ENCODE measurements at places on chromosomes 16 and 17.

- DNase-seq: no peak
These were observed 13.6 kb downstream of the FTO start for GRCh38 chr16:53717577-53717976.

- DNase-seq: no peak
These were observed 267.9 kb downstream of the CPPED1 start for GRCh38 chr16:12535535-12536411.

- DNase-seq: no peak
These were observed 28.8 kb downstream of the IGFBP4 start for GRCh38 chr17:40471846-40472732.

DNA sequence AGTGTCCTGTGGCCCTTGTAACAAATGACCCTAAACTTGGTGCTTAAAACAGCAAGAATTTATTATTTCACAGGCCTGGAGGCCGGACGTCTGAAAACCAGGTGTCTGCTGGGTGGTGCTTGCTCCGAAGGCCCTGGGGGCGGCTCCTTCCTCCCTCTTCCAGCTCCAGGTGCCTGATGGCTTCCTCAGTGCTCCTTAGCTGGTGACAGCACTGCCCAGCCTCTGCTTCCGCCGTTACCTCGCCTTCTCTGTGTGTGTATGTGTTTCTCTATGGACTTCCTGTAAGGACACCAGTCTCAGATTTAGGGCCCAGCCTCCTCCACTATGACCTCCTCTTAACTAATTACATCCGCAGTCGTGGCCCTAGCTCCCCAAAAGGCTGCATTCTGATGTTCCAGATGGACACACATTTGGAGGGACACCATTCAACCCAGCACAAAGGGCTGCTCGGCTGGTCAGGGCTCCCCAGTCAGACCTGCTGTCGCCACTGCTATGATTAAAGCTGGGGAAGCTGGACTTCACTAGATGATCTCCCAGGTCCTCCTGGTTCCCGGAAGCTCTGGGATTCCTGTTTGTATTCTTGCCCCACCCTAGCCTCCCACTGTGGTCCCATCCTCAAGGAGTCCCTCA is 172.8 kb downstream of the IRF8 start:
- DNase-seq: no peak

- DNase-seq: no peak
These were observed 11.2 kb upstream of the DNAH17 start for GRCh38 chr17:78588258-78589030.

- DNase-seq: no peak
These were observed 317.0 kb downstream of the MAF start for GRCh38 chr16:79283578-79283977.

DNA sequence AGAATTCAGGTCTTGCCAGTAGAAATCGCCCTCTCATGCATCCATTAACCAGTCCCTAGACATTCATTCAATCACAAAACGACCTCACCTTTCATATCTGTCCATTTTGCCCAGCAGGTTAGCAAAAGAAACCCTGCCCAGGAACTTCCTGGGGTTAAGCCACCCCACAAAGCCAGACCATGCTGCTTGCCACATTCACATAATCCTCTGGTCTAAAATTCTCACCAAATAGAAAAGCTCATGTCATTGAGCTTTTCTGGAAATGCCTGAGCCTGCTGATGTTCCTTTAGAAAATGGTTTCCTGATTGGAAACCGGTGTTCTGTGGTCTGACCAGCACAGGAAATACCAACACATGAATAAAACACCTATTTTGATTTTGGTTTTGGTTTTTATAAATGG is 21.6 kb upstream of the DYNLRB2 start:
- DNase-seq: no peak

GRCh38 chr17:44187131-44187899 is 543 bp downstream of the TMUB2 start:
- DNase-seq: no peak

GRCh38 chr16:49700251-49701064 is 155.5 kb downstream of the ZNF423 start:
- no peak for DNase-seq

- DNase-seq: no peak
These were observed 135.7 kb upstream of the NLRP1 start for GRCh38 chr17:5719976-5720375.

DNA sequence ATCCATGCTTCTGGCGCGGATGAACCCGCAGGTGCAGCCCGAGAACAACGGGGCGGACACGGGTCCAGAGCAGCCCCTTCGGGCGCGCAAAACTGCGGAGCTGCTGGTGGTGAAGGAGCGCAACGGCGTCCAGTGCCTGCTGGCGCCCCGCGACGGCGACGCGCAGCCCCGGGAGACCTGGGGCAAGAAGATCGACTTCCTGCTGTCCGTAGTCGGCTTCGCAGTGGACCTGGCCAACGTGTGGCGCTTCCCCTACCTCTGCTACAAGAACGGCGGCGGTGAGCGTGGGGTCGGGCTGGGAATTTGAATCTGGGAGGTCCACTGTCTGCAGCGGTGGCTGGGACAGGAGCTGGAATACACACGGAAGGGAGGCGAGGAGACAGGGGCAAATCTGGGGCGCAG is 904 bp downstream of the SLC6A2 start:
- no peak for DNase-seq

DNA sequence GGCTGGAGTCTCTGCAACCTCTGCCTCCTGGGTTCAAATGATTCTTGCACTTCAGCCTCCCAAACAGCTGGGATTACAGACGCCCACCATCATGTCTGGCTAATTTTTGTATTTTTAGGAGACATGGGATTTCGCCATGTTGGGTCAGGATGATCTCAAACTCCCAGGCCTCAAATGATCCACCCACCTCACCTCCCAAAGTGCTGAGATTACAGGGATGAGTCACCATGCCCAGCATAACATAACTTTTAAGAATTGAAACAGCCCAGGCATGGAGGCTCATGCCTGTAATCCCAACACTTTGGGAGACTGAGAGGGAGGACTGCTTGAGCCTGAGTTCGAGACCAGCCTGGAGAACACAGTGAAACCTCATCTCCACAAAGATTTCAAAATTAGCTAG is 2.5 kb downstream of the RSL1D1 start:
- no peak for DNase-seq

DNA sequence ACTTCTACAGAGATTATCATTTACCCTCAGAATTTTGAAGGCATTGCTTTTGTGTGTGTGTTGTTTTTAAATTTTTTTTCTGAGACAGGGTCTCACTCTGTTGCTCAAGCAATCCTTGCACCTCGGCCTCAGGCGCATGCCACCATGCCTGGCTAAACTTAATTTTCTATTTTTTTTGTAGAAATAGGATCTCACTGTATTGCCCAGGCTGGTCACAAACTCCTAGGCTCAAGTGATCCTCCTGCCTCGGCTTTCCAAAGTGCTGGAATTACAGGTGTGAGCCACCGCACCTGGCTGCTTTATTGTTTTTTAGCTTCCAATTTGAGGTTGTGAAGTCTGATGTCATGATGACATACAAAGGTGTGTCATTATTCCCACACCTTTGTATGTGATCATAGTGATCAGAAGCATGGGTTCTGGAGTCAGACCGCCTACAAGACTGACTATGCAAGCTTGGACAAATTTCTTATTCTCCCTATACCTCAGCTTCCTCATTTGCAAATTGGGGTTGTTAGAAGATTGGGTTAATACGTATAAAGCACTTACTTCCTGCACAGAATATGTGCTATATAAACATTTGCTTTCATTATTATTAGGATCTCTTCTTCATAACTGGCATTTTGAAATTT is 5.8 kb downstream of the SEPHS2 start:
- DNase-seq: no peak

- no peak for DNase-seq
These were observed 13.7 kb upstream of the CDIPT start for GRCh38 chr16:29876594-29877249.

GRCh38 chr17:65876985-65877384 is 314.9 kb downstream of the CEP112 start:
- DNase-seq: no peak

GRCh38 chr16:66551348-66551759 is 1.0 kb upstream of the CKLF start:
- no peak for DNase-seq

- DNase-seq: no peak
These were observed 11.1 kb downstream of the HIC1 start for GRCh38 chr17:2065949-2066400.

GRCh38 chr17:8611137-8611536 is 19.4 kb downstream of the MYH10 start:
- no peak for DNase-seq

- DNase-seq: no peak
These were observed 27.7 kb downstream of the DHRS7C start for GRCh38 chr17:9763643-9764042.

DNA sequence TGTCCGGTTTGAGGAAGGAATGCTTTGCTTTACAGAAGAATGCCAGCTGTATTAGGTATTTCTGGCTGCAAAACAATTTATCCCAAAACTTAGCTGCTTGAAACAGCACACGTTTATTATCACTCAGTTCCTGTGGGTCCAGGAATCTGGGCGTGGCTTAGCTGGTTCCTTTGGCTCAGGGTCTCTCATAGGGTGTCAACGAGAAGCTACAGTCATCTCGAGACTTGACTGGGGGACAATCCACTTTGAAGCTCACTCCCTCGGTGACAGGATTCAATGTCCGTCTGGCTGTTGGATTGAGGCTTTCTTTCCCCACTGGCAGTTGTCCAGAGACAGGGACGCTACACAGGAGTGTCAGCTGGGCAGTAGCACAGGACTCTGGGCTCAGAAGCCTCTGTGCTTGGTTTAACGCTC is 9.6 kb upstream of the RHBDF2 start:
- no peak for DNase-seq

DNA sequence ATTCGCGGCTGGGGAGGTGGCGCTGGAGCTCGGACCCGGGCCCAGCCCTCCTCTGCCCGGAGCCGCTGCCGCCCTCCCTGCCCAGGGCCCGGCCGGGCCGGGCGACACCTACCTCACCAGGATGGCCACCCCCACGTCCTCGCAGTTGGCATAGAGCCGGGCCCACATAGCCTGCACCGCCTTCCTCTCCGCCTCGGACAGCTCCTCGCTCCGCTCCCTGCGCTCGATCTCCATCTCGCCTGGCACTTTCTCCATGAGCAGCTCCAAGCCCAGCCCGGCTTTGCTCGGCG is 276 bp downstream of the CYGB start:
- no peak for DNase-seq

DNA sequence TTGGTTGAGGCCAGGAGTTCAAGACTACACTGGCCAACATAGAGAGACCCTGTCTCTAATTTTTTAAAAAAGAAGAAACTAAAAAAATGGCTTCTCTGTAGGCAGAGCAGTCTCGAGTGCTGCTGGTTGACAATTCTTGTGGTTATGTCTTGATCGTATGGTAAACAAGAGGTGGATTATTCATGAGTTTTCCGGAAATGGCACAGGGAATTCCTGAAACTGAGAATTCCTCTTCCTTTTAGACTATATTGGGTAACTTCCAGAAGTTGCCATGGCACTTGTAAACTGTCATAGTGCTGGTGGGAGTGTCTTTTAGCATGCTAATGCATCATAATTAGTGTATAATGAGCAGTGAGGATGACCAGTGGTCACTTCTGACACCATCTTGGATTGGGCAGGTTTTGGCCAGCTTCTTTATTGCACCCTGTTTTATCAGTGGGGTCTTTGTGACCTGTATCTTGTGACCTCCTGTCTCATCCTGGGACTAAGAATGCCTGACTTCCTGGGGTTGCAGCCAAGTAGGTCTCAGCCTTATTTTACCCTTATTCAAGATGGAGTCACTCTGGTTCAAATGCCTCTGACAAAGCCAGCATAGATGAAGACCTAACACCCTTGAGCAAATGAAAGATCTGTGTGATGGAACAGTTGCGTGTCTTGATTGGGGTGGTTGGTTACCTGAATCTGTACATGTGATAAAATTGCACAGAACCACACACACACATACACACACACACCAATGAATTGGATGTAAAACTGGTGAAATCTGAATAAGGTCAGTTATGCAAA is 30.2 kb downstream of the BMERB1 start:
- DNase-seq: no peak

- DNase-seq: no peak
These were observed 431 bp downstream of the SLFN11 start for GRCh38 chr17:35372846-35373533.

- no peak for DNase-seq
These were observed 896 bp upstream of the MYLK3 start for GRCh38 chr16:46748775-46749705.

DNA sequence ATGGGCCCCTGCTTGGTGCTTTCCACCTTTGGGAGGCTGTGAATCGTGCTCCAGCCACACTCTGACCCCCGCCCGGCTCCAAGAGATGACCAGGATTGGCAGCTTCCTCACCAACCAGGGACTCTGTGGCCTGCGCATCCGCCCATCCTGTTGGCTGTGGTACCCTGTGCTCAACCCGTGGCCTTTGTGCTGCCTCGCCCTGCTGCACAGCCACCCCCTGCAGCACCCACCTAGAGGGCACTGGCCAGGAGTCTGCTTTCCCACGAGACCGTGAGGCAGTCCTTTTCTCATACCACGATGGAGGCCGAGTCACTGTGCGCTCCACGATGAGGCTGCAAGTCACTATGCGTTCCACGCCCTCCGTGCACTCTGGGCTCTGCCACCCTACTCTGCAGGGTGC is 19.4 kb downstream of the NME3 start:
- DNase-seq: no peak

DNA sequence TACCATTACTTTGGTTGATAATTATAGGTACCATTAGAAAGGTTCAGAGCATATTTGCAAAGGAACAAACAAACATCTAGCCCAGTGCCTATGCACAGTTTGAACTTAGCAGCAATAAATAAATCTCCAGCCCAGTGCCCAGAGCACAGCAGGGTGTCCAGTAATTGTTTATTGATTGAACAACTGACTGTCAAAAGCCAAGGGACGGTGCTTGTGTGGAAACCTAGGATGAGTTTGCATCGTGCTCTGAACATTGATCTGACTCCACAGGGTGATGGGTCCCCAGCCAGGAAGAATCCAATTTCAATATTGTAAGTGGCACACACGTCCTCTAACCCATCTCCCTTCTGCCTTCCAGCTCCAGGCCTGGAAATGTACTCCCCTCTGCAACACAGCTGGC is 625.5 kb upstream of the C16orf82 start:
- no peak for DNase-seq

DNA sequence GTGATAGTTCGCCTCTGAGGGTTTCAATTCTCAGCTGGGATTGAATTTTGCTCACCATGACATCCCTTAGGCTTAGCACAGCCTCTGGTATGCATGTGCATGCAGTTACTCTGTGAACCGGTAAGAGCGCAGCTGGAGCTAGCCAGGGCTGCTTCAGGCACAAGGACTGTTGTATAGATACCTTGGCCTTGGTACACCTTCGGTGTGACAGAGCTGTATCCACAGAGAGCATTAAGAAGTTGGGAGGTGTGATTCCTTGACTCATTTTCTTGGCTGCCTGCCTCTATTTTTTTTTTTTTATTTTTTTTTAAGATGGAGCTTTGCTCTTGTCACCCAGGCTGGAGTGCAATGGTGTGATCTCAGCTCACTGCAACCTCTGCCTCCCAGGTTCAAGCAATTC is 2.2 kb upstream of the NUTF2 start:
- no peak for DNase-seq

- DNase-seq: no peak
These were observed 1.1 kb downstream of the NDEL1 start for GRCh38 chr17:8436844-8437171.

GRCh38 chr17:45320931-45321461 is 4.2 kb upstream of the MAP3K14 start:
- no peak for DNase-seq

- no peak for DNase-seq
These were observed at the start of gene CD300A for GRCh38 chr17:74466111-74466827. TSS of gene CD300A (plus strand) at chr17:74466634. CDS start at chr17:74466704, 70 bp downstream.

GRCh38 chr17:10702574-10702973 is 5.2 kb downstream of the ADPRM start:
- DNase-seq: no peak

- peak; percentile 53 for DNase-seq
These were observed 15.3 kb upstream of the TNS4 start for GRCh38 chr17:40516581-40517285.

GRCh38 chr16:5231246-5231759 is 133.7 kb upstream of the EEF2KMT start:
- DNase-seq: no peak

Measured in stimulated activated CD8-positive, alpha-beta memory T cell treated with anti-CD3 and anti-CD28 coated beads, Interleukin-7, amount 100 ng/mL, for 1 hour (primary cell).